Activated CD8-positive, alpha-beta T cell treated with anti-CD3 and anti-CD28 coated beads, Interleukin-2, amount 10 ng/mL, durations not matched to agents 7 days and 5 days (primary cell): ENCODE measurements at places on chromosomes 4 and X. TPM values are rescaled to one million over a fixed set of nuclear protein-coding genes. Genes with fewer than 3 reads are reported as not detected.

The TMEM154 gene
- 22.2 TPM for total RNA-seq

DNA sequence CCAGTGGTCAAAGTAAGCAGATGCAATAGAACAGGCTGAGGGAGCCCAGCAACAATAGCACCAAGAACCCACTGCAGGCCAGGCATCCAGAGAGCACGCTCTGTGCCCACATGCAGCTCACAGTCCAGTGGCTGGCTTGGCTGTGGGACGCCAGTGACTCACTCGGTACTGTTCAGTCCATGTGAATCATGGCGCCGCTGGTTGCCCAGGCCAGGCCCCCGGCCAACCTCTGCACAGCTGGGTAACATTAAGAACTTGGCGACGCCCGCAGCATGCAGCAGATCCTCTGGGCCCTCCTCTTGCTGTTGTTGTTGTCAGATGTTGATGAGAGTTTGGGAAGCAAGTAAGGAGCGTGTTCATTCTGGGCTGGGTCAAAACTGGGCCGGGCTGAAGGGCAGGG, 60.5 kb downstream of the MSX1 start:
- DNase-seq, result no peak
- H3K27ac ChIP-seq, result no peak overlapping the region
- no peak overlapping the region for H3K4me3 ChIP-seq
- H3K27me3 ChIP-seq, result peaks cover 8% of the 10 kb centered on the region
- H3K4me1 ChIP-seq, result peaks cover 23% of the 10 kb centered on the region
- no peaks in the 10 kb centered on the region for H3K36me3 ChIP-seq

The TBCK gene
- total RNA-seq, result 36.8 TPM

The GABRA4 gene
- not detected for total RNA-seq

The PITX2 gene
- total RNA-seq, result not detected

DNA sequence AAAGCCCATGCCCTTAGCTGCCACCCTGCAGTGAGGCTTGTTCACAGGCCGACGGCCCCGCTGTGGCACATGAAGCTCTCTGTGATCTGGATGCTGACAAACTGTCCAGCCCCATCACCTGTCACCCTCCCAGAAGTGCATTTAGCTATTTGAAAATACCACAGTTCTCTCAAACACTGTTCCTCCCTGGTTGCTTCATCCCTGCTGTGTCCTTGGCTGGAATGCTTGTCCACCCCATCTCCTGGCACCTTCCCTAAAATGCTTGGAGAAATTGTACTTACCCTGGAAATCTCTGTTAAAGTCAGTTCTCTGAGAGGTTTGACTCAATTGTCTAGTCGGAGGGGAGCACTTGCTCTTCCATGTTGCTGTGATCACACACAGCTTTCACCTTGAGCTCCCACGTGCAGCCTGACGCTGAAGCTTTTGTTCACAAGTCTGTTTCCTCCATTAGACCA, 10.1 kb downstream of the SYNPO2 start:
- H3K4me3 ChIP-seq, result no peak overlapping the region
- H3K36me3 ChIP-seq, result no peaks in the 10 kb centered on the region
- no peak overlapping the region for H3K27ac ChIP-seq
- H3K4me1 ChIP-seq, result no peaks in the 10 kb centered on the region
- H3K27me3 ChIP-seq, result peaks cover 16% of the 10 kb centered on the region
- DNase-seq, result no peak

The CXCL11 gene
- total RNA-seq, result not detected

GRCh38 chr4:80538276-80538926, 202.9 kb downstream of the CFAP299 start:
- H3K4me1 ChIP-seq, result peaks cover 10% of the 10 kb centered on the region
- no peaks in the 10 kb centered on the region for H3K27me3 ChIP-seq
- no peaks in the 10 kb centered on the region for H3K36me3 ChIP-seq
